Activated T-cell treated with anti-CD3 and anti-CD28 coated beads for 1 hour (primary cell): ENCODE measurements at places on chromosomes 16 and 17.

GRCh38 chr16:82784573-82784968 is 157.8 kb downstream of the CDH13 start:
- DNase-seq, result no peak

GRCh38 chr16:85182286-85182685 is 70.0 kb upstream of the CIBAR2 start:
- no peak for DNase-seq

GRCh38 chr17:74922172-74922571 is 883 bp downstream of the USH1G start:
- DNase-seq, result no peak

DNA sequence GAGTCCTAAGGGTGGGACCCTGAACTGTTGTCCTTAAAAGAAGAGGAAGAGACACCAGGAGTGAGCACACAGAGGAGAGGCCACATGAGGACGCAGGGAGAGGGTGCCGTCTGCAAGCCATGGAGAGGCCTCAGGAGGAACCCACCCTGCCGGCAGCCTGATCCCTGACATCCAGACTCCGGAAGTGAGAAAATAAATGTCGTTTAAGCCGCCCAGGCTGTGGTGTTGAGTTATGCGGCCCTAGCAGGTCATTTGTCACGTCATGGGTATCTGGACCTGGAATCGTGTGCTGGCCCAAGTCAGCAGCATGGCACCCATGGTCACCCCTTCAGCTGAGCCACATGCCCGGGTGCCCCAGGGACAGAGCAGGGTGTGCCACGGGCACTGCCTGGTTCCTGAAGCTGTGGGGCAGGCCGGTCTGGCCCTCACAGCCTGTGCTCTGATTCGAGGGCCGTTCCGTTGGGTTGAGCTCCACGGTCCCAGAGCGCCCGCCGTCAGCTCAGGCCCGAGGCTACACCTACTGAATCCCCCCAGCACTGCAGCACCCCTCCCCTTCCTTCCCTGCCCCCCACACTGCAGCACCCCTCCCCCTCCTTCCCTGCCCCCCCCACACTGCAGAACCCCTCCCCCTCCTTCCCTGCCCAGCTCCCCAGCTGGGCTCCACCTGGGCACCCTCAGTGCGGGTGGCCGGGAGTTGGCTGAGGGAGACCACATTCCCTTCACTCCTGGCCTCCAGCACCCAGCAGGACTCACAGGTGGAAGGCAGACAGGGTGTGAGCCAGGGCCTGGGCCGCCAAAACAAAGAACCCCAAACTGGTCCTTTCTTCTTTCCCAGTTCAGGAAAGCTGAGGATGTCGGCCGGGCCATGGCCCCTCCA is 2.7 kb upstream of the CCDC57 start:
- no peak for DNase-seq

DNA sequence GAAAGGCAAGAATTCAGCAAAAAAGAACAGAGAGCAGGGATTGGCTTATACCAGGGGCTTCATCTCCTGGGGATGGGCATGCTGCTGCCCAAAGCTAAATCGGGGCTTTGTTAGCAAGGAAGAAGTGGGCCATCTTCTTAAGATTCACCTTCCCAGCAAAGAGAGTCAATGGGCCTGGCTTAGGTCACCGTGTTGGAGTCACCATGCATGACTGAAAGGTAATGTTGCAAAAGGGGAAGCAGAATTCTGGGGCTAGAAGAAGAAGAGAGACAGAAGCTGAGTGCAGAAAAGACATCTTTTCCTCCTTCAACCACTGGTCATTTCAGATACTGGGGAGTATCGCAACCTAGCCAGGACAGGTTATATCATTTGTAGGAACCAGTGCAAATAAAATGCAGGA is 76.3 kb upstream of the KIFC3 start:
- no peak for DNase-seq

DNA sequence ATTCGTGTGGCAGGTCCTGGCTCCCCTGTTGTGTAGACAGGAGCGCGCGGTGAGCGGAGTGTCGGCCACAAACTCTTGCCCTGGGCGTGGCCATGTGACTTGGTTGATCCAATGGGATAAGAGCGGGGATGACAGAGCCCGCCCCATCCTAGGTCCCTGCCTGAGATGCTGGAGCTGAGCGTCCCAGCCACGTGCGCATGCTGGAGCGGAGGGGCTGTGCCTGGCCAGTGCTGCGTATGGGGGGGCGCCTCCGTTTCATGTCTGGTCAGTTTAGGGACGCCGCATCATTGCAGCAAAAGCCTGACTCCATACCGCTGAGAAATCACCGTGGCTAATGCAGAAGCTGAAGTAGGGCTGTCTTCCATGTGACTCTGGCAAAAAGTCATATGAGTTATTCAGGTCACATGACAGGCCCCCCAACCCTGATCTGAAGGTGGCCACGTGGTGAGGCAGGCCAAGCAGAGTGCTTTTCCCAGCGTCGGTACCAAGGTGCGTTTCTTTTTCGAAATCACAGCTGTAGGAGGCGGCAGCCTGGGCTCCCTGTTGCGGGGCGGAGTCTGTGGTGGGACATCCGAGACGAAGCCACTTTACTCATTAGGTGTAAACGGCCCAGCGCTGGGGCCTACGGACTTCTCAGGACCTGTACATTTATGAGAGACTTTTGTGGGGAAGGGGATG is 22.5 kb downstream of the HSBP1 start:
- no peak for DNase-seq

DNA sequence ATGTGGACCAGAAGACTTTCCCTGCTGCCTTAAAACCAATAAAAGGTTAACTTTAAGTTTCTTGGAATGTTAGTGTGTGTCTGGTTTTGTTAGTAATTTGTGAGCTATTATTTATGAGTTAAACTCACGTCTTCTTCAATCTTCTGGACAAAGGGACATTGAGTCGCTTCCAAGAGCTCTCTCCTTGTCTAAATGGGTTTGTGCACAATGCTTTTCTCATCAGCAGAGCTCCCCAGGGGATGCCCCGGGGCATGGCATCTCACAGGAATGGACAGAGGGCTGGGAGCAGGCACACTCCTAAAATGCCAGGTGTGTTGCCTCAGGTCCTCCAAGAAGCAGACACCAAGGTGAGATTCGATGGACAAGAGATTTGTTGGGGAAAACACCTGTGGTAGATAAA is 90.5 kb downstream of the RGS9 start:
- DNase-seq, result no peak

DNA sequence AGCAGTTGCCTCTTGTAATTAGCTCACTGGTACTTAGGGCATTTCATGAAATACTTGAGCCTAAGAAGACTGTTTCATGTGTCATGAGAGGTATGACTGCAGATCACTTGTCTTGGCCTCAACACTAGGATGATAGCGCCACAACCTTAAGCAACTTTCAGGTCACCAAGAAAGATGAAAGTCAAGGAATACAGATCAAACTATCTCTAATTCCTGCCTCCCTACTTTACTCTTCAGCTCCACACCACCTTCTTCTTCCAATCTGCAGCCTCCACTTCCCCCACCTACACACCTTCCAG is 28.0 kb downstream of the GNA13 start:
- no peak for DNase-seq

GRCh38 chr16:85994492-85995490 is 95.8 kb downstream of the IRF8 start:
- no peak for DNase-seq

DNA sequence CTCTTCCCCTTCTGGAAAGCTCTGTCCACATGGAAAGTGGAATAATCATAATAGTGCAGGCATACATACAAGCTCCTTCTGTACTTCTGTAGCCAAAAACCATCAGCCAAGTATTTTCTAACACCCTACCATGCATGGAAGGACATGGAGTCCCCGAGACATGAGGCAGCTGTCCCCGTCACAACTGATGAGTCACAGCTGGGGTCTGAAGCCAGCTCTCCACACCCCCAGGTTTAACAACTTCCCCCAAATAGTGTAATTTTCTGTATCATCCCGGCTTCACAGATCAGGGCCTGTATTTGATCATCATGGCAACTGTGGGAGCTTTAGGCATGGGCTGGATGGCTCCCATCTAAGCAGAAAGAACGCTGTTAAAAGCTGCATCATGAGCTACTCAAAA is 16.6 kb downstream of the C16orf96 start:
- DNase-seq, result no peak

- no peak for DNase-seq
Measured at GRCh38 chr17:69357701-69358100, 30.8 kb upstream of the ABCA5 start.

GRCh38 chr16:21717608-21718007 is 53.8 kb downstream of the OTOA start:
- no peak for DNase-seq

DNA sequence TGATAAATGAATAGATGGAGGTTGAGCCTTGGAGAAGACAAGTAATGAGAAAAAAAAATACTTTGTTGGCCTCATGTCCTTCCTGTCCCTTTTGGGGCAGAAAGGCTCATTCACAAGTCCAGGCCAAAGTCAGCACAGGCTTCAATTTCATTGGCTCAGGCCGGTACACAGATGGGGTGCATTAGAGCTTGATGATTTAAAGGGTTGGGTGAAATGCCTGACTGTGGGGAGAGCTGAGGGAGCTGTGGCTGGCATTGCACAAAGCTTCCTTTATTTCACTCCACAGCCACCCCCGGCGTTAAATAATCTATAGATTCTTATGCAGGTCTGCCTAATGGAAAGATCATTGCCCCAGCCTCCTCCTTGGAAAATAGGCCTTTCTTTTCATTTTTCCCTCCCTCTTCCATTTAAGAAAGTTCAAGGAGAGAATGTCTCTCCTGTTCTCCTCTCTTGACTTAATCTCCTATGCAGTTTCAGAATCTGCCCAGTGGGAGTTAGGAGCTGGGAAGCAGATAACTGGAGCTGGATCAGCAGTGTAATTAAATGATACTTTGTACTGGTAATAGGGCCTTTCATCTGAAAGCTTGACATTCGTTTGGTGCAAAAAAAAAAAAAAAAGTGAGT is 24.4 kb downstream of the YPEL2 start:
- no peak for DNase-seq

DNA sequence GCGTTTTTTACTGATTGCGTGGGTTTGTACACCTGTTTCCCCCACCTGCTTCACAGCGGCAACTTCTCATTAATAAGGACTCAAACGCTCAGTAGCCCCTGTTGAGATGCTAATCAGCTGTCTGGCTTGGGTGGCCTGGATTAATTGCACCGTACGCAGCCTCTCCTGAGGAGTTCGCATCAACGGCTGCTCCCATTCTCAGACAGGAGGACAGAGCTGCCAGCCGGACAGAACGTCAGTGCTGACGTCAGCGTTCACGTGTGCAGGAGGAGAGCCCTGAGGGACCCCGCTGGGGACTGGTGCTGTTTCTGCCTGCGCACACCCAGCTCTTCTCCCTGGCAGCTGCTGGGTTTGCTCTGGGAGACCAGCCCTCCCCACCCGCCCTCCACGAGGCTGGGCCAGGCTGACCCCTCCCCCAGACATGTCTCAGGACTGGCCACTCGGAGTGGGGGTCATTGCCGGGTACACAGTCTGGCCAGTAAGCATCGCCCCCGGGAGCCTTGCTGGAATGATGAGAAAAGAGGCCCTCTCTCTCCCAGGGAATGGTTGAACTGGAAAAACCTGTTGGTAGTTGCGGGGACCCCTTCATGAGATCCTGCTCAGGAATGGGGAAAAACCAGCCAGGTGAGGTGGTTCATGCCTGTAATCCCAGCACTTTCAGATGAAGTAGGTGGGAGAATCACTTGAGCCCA is 5.7 kb upstream of the BANP start:
- no peak for DNase-seq

GRCh38 chr17:7880076-7880868 is 8.3 kb upstream of the CHD3 start:
- DNase-seq, result no peak

DNA sequence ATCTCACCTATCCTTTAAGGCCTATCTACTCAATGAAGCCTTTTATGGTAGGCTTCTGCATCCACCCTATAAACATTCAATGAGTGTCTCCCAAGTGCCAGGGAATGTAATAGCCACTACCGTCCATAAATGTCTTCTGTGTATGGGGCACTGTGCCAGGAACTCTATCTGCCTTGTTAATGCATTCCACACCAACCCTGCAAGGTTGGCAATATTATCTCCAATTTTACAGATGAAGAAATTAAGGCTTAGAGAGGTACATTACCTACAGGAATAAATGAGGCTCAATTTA is 20.0 kb downstream of the MAP3K14 start:
- no peak for DNase-seq

GRCh38 chr17:8080799-8081219 is 6.7 kb downstream of the ALOX12B start:
- DNase-seq, result no peak

DNA sequence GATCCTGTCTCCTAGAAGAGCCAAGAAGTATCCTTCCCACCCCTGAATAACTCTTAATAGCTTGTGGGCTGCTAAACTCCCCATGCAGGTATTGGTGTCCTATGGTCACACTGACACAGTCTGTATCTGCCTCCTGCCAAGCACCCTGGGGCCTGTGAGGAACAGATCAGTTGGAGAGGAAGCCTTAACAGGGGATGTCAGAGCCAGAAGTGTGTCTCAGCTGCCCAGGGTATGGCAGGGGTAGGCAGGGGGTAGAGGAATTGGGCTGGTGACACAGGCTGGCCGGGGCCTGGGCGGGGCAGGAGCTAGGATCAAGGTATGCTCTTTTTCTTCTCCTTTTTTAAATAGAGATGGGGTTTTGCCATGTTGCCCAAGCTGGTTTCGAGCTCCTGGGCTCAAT is 44.7 kb downstream of the DDX19A start:
- DNase-seq, result no peak

DNA sequence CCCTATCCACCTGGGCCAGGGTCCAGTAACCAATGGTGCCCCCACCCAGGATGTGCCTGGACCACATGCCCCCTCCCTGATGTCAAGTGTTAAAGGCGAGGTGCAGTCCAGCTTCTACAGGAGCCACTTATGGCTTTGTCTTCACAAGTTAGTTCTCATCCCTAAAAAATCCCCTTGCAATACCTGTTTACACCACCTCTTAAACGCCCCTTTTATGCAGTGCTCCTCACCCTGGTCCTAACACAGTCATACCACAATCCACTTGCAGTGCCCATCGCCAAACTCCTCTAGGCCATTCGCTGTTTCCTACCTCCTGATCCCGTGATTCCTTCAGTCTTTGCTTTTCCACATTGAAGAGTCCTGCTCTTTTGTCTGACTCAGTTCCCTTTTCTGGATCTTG is 7.1 kb downstream of the GLYR1 start:
- DNase-seq, result no peak

DNA sequence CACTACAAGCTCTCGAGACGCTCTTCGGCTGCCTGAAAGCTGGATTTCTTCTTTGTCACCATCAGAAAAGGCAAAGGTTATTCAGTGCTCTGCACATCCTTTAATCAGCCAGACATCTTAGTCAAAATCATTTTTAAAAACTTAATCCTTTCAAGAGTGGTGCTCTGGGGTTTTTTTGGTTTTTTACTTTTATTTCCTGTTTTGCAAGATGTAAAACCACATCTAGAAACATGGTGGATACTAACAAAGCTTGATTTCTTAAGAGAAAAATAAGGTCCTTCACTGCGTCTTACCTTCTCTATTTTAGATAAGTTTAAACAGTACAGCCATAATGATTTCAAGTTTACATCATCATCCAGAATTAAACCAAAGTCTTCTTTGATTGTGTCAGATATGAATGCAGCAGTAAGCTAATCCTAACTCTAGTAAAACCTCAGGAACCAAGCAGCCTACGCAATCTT is 6.3 kb downstream of the ANKRD11 start:
- no peak for DNase-seq
